Stromal cell of bone marrow (primary cell): ENCODE measurements at places on chromosomes 7 and 10.

- DNase-seq = no peak
Observed at GRCh38 chr7:93944673-93945072, 23.1 kb downstream of the GNG11 start.

GRCh38 chr7:37081436-37081835 lies 357.1 kb upstream of the AOAH start:
- DNase-seq = no peak

GRCh38 chr10:3654980-3655379 lies 130.0 kb downstream of the KLF6 start:
- no peak for DNase-seq

- no peak for DNase-seq
Observed at GRCh38 chr7:151900986-151901621, 24.2 kb upstream of the PRKAG2 start.

GRCh38 chr7:37912756-37913155 lies 3.9 kb downstream of the SFRP4 start:
- no peak for DNase-seq

DNA sequence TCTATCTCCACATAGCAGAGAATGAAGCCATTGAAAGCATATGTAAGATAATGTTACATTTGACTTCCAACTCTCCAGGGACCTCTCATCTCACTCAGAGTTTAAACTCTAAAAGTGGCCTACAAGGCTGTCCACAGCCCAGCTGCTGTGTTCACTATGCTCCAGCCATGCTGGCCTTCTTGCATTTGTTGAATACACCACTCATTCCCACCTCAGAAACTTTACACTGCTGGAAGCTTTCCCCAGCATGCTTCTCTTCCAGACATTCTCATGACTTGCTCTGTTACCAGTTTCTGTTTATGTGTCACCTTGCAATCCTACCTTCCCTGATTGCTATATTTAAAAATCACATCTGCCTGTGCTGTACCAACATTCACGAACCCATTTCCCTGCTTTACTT lies 167.2 kb downstream of the WNT2 start:
- DNase-seq = no peak

DNA sequence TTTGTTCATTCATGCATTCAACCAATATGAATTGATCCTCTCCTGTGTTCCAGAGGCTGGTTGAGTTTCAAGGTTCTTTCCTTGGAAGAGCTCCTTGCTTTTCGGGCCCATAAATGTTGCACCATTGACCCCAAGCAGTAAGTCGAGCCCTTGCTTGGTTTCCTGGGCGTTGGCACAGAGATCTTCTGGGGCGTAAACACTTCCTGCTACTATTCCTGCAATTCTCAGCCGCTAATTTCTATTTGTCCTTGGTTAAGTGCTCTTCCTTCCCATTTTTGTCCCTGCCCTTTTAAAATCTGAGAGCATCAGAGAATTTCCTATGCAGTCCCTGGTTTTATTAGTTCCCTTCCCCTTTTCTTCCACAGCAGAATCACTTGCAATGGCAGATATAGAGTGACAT lies 44.1 kb upstream of the ADRB1 start:
- no peak for DNase-seq

DNA sequence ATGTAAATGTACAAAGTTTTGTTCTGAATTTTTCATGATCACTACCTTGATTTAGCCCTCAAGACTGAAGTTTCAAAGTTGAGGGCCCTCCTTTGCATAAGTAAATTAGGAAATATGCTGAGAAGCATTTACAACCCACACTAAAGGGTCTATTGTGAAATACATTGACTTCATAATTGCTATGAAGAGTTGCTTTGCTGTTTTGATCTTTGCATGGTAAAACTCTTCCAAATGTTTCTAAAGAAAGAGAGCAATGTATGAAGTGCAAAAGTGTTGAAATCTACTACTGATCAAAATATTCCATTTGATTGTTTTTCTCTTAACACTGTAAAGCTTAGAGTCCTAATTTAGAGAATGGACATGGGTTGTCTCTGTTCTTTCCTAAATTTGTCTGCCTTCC lies 77.2 kb downstream of the C7orf25 start:
- no peak for DNase-seq

GRCh38 chr10:94025806-94026205 lies 32.1 kb downstream of the PLCE1 start:
- DNase-seq = no peak

- DNase-seq = peak; percentile 74
Observed at GRCh38 chr10:15237351-15237750, 68.9 kb upstream of the NMT2 start.

- DNase-seq = no peak
Observed at GRCh38 chr10:115856580-115856979, 416.4 kb downstream of the GFRA1 start.

GRCh38 chr10:42809676-42810075 lies 27.1 kb downstream of the BMS1 start:
- DNase-seq = no peak

DNA sequence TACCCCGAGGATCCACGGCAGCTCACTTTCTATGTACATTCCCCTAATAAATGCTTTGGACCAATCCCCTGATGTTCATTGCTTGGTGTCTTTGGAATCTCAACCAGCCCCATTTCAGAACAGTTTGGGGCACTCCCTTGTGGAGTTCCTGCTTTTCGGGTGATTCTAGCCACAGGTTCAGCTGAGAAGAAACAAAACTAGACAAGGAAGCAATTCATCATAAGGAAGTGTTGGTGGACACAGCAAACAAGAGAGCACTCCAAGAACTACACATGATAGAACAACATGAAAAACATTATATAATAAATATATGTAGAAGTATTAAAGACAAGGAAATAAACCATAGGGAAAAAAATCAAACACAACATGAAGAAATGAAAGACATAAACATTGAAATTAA lies 6.0 kb upstream of the CCDC136 start:
- no peak for DNase-seq

DNA sequence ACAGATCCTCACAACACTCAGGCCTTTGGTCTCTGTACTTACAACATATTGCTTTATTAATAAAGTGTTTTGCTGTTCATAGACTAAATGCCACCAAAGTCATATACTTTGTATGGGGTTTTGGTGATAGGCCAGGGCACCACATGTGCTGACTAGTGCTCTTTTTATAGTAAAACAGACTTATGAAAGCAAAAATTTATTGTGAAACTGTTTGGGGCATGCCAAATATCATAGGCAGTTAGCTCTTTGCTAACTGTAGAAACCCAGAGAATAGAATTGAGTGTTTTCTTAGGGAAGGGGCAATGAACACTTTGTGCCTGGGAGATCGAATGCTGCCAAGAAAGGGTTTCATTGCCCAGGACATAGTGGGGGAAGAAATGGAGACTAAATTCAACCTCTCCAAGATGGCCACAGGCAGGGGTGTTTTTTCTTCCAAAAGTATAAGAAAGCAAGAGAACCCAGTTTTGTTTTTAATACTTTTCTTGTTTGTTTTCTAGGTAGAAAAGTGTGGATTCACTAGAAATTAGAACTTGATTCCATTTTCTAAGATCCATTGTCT lies 142.7 kb downstream of the TRIL start:
- no peak for DNase-seq

- DNase-seq = no peak
Observed at GRCh38 chr10:60820093-60820754, 41.9 kb downstream of the CDK1 start.

DNA sequence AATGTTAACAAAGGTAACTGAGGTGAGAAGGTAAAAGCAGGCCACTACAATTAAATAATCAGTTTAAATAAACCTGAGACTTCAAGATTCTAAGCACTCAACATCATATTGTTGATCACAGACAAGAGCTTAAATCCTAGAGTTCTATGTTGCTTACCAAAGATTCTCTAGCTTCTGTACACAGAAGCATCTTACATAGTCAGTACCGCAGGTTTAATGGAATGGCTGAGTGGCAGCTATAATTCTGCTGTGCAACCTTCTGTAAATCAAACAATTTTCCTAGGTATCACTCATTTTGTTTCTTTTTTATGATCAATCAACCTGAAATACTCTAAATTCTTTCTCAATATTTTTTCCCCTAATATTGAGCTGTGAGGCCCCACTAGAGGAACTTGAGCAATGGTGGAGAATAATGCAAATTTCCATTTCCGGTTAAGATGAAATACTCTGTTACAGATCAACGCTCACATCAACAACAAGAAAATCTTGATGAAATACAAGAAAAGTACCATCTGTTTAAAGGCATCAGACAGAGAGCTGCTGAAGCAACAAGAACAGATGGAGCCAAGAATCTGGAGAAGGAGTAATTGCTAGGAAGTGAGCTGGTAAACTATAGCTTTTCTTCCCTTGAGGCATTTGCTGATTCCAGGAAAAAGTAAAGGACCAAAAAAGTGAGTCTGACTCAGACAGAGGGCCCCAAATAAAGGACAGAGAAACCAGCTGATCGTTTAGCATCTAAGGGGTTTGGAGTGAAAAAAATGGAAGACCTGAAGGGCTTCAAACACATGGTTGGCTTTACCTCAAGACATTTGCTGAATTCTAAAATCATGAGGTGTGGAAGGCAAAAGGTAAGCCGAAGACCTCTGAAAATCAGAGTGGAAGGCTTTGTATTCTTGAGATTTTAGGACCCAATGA lies 22.6 kb downstream of the PNPLA8 start:
- peak; percentile 19 for DNase-seq

- peak; percentile 21 for DNase-seq
Observed at GRCh38 chr7:151013733-151014497, 10.4 kb downstream of the ATG9B start.

GRCh38 chr10:26335574-26336093 lies 102.5 kb upstream of the APBB1IP start:
- DNase-seq = no peak

DNA sequence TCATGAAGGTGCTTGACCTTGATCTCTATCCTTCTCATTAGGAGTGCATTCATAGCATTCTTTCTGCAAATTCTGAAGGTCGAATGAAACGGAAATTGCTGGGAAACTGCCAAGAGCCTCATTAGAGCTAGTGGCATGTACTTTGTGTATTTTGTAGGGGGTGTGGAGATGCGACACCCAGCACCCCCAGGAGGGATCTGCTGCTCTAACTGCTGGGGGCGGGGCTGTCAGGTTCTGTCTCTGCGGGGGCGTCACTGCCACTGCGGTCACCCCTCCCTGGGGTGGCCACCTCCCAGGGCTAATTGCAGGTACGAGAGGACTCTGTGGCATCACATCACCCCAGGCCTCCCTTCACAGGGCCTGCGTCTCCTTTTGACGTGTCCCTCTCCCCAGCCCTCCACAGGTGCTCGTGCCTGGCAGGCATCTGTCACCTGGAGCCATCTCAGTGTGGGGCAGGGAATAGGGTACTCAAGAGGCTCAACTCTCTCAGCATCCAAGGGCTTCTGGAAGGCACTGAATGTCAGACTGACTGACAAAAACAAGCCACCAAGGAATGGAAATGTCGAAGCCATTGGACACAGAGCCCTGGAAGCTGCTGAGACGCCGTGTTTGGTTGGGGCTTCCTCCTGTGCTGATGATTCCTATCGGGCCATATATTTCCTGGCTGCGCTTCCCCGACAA lies 151.1 kb downstream of the ACTR3B start:
- DNase-seq = no peak

DNA sequence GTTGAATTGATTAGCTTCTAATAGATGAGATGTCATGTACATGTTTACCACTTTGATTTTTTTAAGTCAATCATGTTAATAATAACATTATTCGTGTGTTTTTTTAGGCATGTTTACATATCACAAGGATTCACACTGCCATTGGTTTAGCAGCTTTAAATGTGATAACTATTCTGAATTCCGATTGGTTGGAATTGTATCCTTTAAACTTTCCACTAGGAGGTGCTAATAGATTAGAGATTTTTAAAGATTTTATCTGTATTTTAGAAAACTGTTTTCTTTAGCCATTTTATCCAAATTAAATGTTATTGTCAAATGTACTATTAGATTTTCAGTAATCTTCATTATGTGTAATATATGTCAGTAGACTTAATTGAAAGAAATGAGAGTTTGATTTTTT lies 83.2 kb downstream of the HECTD2 start:
- DNase-seq = peak; percentile 28

- no peak for DNase-seq
Observed at GRCh38 chr10:929960-930624, 1.4 kb downstream of the LARP4B start.

DNA sequence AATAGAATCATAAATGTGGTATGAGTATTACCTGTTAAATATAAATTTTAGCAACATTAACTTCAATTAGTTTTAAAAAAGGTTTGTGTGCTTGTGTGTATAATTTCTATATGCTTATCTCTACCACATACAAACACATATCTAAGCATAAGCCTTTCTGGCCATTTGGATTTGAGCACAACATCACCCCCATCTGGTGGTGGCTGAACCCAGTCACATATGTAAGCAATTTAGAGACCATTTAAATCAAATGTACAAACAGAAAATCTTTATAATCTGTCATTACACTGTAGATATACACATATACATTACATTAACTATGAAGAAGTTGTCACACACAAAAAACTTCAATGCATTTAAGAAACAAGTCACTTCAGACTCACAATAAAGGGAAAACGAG lies 31.7 kb downstream of the GPR22 start:
- DNase-seq = no peak

DNA sequence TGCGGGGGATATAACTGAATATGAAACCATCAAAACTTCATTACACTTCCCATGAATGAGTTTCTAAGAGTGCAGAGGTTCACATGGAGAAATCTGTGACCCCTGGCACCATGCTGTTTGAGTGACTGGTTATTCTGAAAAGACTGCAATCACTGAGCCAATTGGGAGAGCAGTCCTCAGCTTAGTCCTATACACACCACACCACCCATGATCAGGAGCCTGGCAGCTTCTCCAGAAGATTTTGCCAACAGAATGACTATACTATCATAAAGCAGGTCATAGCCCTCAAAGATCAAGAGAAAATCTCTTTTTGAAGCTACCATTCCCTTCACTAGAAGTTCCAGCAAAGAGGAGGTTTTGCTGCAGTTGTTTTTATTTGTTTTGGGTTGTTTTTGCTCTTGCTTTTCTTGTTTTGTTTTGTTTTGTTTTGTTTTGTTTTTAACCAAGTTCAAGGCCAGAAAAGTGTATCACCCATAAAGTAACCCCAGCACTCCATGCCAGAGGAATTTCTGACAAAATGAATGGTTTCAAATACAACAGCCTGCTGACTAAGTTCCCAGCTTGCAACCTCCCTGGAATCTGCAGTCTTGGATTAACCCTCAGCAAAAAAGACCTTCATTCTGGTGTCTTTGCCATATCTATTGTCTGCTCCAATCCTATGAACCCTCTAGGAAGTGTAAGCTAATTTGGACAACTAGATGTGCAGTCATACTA lies 19.7 kb upstream of the HGF start:
- DNase-seq = no peak

GRCh38 chr7:136174477-136175125 lies 197.4 kb upstream of the MTPN start:
- no peak for DNase-seq

GRCh38 chr10:5945561-5946418 lies 31.6 kb downstream of the IL15RA start:
- DNase-seq = peak; percentile 88

GRCh38 chr10:57897611-57898010 lies 370.1 kb downstream of the IPMK start:
- DNase-seq = no peak
